ENCODE measurements at places on chromosomes 5 and 9.

DNA sequence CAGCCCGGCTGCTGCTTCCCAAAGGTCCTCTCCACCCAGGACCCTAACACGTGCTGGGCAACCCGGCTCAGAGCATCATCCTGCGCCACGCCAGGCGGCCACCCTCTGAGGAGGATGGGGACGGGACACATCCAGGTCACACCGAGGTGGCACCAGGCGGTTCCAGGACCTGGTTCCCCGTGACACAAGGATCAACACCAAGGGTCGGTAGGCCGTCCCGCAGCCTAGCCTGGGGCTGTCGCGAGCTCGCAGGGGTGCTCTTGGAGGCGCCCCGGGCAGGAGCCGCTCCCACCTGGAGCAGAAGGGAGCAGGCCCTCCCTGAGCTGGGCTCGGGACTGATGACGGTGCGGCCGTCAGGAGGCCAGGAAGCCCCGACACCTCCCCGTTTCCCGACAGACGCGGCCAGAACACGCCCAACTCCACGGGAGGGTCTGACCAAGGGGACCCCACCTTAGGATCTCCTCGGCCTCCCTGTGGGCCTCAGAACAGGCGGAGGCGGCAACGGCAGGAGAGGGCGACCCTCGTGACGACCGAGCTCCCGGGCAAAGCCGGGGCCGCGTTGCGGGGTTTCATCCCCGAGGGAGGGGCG lies 6.3 kb downstream of the EXD3 start:
- DNase-seq: no peak

- no peak for DNase-seq
Observed at GRCh38 chr5:75869891-75870290, 152.7 kb upstream of the POC5 start.

DNA sequence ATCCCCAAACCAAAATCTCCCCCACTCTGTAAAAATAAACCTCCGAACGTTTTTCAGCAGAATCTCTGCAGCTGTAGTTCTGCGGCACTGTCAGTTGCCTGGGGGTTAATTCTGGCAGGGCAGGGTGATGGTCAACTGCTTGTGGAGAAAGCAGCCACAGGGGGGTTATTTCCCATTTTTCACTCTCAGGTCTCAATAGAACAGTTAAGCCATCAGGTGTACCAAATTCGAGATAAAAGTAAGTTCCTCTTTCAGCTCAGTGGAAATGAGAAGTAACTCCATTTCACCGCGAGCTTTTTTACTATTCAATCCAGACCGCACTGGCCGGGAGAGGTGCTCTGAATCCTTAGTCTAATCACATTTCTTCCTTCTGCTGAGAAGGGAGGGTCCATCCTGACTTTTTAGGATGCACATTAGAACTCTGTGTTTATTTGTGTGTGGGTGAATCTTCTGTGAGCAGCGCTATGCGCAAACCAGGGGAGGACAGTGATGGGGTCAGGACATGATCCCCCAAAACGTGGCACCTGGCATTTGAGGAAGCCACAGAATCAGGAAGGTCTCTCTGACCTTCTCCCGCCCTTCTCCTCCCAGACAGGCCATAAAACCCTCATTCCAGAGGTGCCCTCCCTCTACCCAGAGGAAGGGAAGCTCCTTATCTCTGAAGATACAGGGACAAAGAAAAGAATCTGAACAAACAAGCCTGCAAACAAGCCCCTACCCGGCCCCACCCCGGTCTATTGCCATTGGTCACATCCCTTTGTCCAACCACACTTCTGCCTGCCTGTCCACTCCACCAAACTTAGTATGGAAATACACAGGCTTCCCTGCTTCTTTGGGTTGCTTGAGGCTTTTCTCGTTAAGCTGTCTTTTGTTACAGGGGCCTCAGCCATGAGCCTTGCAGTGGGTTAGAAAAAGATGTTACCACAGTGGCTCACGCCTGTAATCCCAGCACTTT lies 229.0 kb downstream of the ROR2 start:
- no peak for DNase-seq

DNA sequence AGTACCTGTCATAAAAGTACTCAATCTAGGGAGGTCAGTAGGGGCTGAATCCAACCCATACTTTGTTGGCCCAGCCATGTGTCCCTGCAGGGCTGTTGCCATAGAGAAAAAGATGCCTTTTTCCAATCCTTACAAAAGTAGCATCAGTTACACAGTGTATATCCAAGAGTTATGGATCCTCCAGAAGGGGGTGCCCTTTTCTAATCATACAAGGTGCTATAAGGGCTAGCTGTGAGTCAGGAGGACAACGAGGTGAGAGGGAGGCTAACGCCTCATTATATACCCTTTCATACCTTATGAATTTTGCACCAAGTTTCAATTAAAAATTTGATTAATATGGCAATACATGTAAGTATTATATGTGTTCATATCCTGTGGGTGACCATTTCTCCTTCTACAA lies 4.8 kb downstream of the KIAA0825 start:
- DNase-seq: no peak

DNA sequence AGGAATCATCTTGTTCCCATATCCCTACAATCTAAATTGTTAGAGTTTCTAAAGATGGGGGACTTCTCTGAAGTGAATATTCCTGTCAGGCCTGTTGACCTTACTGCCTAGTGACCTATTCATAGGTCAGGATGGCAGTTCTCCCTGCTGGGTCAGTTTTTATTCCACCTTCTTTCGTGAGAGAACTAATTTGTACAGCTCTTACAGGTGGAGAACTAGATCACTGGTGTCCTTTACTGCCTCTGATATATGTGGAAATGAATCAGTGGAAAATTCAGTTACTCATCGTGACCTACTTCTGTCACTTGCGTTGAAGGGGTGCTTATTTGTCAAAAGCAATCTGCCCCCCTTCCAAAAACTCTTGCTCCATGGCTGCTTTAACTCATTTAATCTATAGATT lies 164.9 kb downstream of the CD180 start:
- DNase-seq: no peak

- DNase-seq: no peak
Observed at GRCh38 chr9:93955111-93955980, at the start of gene BARX1. TSS of gene BARX1 (minus strand) at chr9:93955355. CDS start at chr9:93955146, 209 bp downstream.

GRCh38 chr5:170011751-170012150 lies 31.5 kb upstream of the INSYN2B start:
- no peak for DNase-seq

- no peak for DNase-seq
Observed at GRCh38 chr5:74490814-74491213, 149.7 kb downstream of the ENC1 start.

DNA sequence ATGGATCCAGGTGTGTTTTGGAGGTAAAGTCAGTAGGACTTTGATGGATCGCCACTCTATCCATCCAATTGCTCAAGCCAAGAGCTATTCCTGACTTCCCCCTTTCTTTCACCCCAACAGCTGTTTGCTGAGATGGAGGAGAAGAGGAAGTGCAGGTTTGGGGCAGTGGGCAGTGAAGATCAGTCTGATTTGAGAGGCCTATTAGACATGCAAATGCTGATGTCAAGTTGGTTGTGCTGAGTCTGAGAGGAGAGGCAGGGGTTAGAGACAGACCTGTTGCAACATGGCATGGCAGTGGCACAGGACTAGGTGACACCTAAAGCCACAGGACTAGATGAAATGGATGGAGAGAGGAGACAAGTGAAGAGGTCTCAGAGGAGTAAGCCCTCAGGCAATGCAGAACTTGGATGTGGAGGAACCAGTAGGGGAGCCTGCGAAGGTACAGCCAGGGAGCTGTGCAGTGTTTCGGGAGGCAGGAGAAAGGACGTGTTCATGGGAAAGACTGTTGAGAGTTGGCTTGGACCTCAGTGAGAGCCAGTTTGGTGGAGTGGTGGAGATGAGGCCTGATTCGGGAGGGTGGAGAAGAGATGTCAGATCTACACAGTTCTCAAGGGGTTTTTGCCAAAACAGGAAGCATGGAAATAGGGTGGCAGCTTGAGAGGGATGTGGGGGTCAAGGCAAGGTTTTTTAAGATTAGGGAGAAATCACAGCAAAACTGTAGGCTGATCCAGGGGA lies 175.0 kb downstream of the MACROH2A1 start:
- DNase-seq: no peak

GRCh38 chr9:126471084-126471624 lies 142.6 kb upstream of the LMX1B start:
- peak; percentile 68 for DNase-seq
